Endothelial cell of coronary artery (primary cell): ENCODE measurements at places on chromosomes 12 and 14. TPM values are rescaled to one million over a fixed set of nuclear protein-coding genes. Genes with fewer than 3 reads are reported as not detected.

The ADCY6 gene
- total RNA-seq = 34.6 and 55.4 TPM in 2 replicates

The SMCO2 gene
- total RNA-seq = 0.36 and 0.75 TPM in 2 replicates

The NPFF gene
- not detected in 2 replicates for total RNA-seq

The PROX2 gene
- total RNA-seq = not detected in 2 replicates

The INHBE gene
- not detected in 2 replicates for total RNA-seq

The IFT81 gene
- total RNA-seq = 10.6 and 11.0 TPM in 2 replicates

The PIWIL1 gene
- not detected in 2 replicates for total RNA-seq

The LUM gene
- 0.18 and 1.2 TPM in 2 replicates for total RNA-seq

The MBD6 gene
- 6.2 and 9.5 TPM in 2 replicates for total RNA-seq

The RERG gene
- total RNA-seq = 0.94 TPM in 1 of 2 replicates, not detected in the other

The B4GALNT3 gene
- not detected in 2 replicates for total RNA-seq

The SLC5A8 gene
- not detected in 2 replicates for total RNA-seq

The GZMH gene
- total RNA-seq = not detected in 2 replicates

The SSPN gene
- total RNA-seq = 0.27 and 1.5 TPM in 2 replicates

The CLEC4D gene
- not detected in 2 replicates for total RNA-seq

The IL26 gene
- total RNA-seq = not detected in 2 replicates

The HCAR1 gene
- under 0.01 TPM in 2 replicates for total RNA-seq

The ACYP1 gene
- total RNA-seq = 8.4 and 10.8 TPM in 2 replicates

The FAM222A gene
- 0.27 and 0.38 TPM in 2 replicates for total RNA-seq

The SELPLG gene
- total RNA-seq = 0.27 and 0.38 TPM in 2 replicates

The POTEM gene
- not detected in 2 replicates for total RNA-seq

The TAS2R31 gene
- 2.4 and 5.1 TPM in 2 replicates for total RNA-seq
